ENCODE measurements at places on chromosomes 1 and 21. TPM values are rescaled to one million over a fixed set of nuclear protein-coding genes. Genes with fewer than 3 reads are reported as not detected.

- DNase-seq = peak; percentile 11
These were observed 174.6 kb downstream of the HLX start for GRCh38 chr1:221053889-221054288.

- DNase-seq = peak; percentile 57
These were observed 59.6 kb downstream of the VPS26C start for GRCh38 chr21:37207441-37208009.

- DNase-seq = peak; percentile 4
These were observed 437.7 kb upstream of the OLFM3 start for GRCh38 chr1:102434421-102434820.

Gene TMEM69
- 16.0 TPM for total RNA-seq

Gene COL9A2
- 0.40 TPM for total RNA-seq

GRCh38 chr1:191886977-191887376, 271.3 kb upstream of the RGS18 start:
- DNase-seq = no peak

GRCh38 chr1:240844486-240844885, 232.5 kb upstream of the GREM2 start:
- DNase-seq = no peak

- no peak for DNase-seq
These were observed 29.5 kb downstream of the KCNA3 start for GRCh38 chr1:110645211-110645610.

Data from mammary epithelial cell (primary cell).